ENCODE measurements at places on chromosomes 1 and 21. TPM values are rescaled to one million over a fixed set of nuclear protein-coding genes. Genes with fewer than 3 reads are reported as not detected.

The KCNT2 gene
- total RNA-seq: not detected

The VWA1 gene
- 16.5 TPM for total RNA-seq

The IL20 gene
- total RNA-seq: not detected

The TMEM269 gene
- total RNA-seq: 0.18 TPM

The FCRL5 gene
- not detected for total RNA-seq

The NHLH1 gene
- 0.45 TPM for total RNA-seq

The THEM5 gene
- not detected for total RNA-seq

The CHI3L1 gene
- not detected for total RNA-seq

The BCL2L15 gene
- total RNA-seq: 0.94 TPM

The C1orf141 gene
- not detected for total RNA-seq

The RGS13 gene
- not detected for total RNA-seq

The OR10Z1 gene
- not detected for total RNA-seq

The H6PD gene
- total RNA-seq: 5.5 TPM

The OR2T11 gene
- total RNA-seq: not detected

The CYP4X1 gene
- total RNA-seq: not detected

The OR2L13 gene
- total RNA-seq: not detected

The FCN3 gene
- total RNA-seq: not detected

The FCRL2 gene
- total RNA-seq: not detected

The CDC20 gene
- total RNA-seq: 193 TPM

The GUCA2A gene
- not detected for total RNA-seq

The PRDM16 gene
- 0.09 TPM for total RNA-seq

The C1orf87 gene
- not detected for total RNA-seq

The NFASC gene
- 1.1 TPM for total RNA-seq

The SSBP3 gene
- 8.8 TPM for total RNA-seq

The HES2 gene
- total RNA-seq: 4.7 TPM

The ACOT11 gene
- total RNA-seq: 2.4 TPM

The IFNLR1 gene
- 1.5 TPM for total RNA-seq

The CD1C gene
- not detected for total RNA-seq

The GBP6 gene
- total RNA-seq: not detected

The FABP3 gene
- total RNA-seq: not detected

The IGSF21 gene
- not detected for total RNA-seq

The HENMT1 gene
- 5.0 TPM for total RNA-seq

The OSCP1 gene
- total RNA-seq: 6.5 TPM

The FOXJ3 gene
- 19.6 TPM for total RNA-seq

The TMPRSS15 gene
- total RNA-seq: not detected

The LRP8 gene
- total RNA-seq: 40.5 TPM

The SPRR2F gene
- total RNA-seq: not detected

The ST6GALNAC5 gene
- total RNA-seq: not detected

The GPR25 gene
- not detected for total RNA-seq

The KLHL21 gene
- total RNA-seq: 24.8 TPM

The UMODL1 gene
- total RNA-seq: not detected

The ITLN1 gene
- not detected for total RNA-seq

The KIF14 gene
- 10.4 TPM for total RNA-seq

The SPRR2G gene
- total RNA-seq: not detected

Measured in A549 treated with RU486 at 1 μM for 4 hours (cell line).